ENCODE measurements at places on chromosomes 4 and X. TPM values are rescaled to one million over a fixed set of nuclear protein-coding genes. Genes with fewer than 3 reads are reported as not detected.

GRCh38 chrX:13607331-13607995, 38.1 kb downstream of the EGFL6 start:
- no peak overlapping the region for H3K4me3 ChIP-seq
- no peaks in the 10 kb centered on the region for H3K4me1 ChIP-seq
- H3K36me3 ChIP-seq = no peaks in the 10 kb centered on the region

GRCh38 chr4:165583341-165583740, 204.5 kb downstream of the CPE start:
- no peaks in the 10 kb centered on the region for H3K36me3 ChIP-seq
- H3K4me1 ChIP-seq = no peaks in the 10 kb centered on the region
- no peaks in the 10 kb centered on the region for H3K27me3 ChIP-seq
- no peak overlapping the region for H3K27ac ChIP-seq

Gene PSAPL1
- total RNA-seq = not detected

- no peak overlapping the region for H3K27ac ChIP-seq
- DNase-seq = no peak
- H3K27me3 ChIP-seq = no peaks in the 10 kb centered on the region
- H3K36me3 ChIP-seq = no peaks in the 10 kb centered on the region
- no peak overlapping the region for H3K4me3 ChIP-seq
These were observed 120.4 kb upstream of the SMIM10 start for GRCh38 chrX:134870419-134870818.

DNA sequence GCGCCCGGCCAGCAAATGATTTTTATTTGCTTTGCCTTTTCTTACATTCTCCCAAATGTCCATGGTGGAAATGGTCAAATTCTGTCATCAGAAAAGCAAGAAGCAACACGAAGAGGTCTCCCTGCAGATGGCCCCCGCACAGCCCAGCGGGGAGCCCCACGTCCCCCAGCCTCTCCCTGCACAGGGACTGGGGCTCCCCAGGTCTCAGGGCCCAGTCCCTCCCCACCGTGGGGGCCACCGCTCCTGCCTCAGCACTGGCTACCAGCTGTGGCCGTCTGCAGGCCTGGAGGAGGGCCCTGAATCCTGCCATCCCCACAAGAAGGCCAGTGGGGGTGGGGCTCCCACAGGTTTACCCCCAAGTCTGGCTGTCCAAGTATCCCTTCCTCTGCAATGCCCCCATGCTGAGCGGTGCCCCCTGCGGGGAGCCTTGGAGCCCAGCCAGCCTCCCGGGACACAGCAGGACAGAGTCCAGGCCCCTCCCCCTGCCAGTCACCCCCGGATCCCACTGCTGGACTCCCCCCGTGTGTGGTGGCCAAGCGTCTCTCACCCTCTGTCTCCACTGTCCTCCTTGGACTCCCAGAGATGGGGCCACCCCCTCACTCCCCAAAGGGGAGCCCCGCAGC, 38.2 kb upstream of the ADRA2C start:
- DNase-seq = no peak
- H3K36me3 ChIP-seq = no peaks in the 10 kb centered on the region
- H3K27ac ChIP-seq = no peak overlapping the region
- no peaks in the 10 kb centered on the region for H3K4me1 ChIP-seq

- H3K4me3 ChIP-seq = peak overlapping the region; percentile 58
- H3K36me3 ChIP-seq = no peaks in the 10 kb centered on the region
- no peaks in the 10 kb centered on the region for H3K4me1 ChIP-seq
- DNase-seq = no peak
These were observed 93.0 kb downstream of the GEMIN8 start for GRCh38 chrX:13936521-13937225.

Data from lower lobe of right lung (tissue), 2 donors.